Spleen (tissue), 13 donors: ENCODE measurements at places on chromosomes 3 and 15. TPM values are rescaled to one million over a fixed set of nuclear protein-coding genes. Genes with fewer than 3 reads are reported as not detected.
A peak's percentile ranks its signal among the peaks of the same experiment; 100 is the strongest.

IGSF11 gene
- 1.1 TPM for total RNA-seq

KCNH8 gene
- total RNA-seq, result 3.1 TPM

CHL1 gene
- total RNA-seq, result 13.4 TPM

GRCh38 chr3:124509884-124510283 is 220.4 kb upstream of the UMPS start:
- no peaks in the 10 kb centered on the region for H3K36me3 ChIP-seq
- H3K27ac ChIP-seq, result no peak overlapping the region
- no peak for DNase-seq
- no peaks in the 10 kb centered on the region for H3K4me1 ChIP-seq
- H3K27me3 ChIP-seq, result no peaks in the 10 kb centered on the region

DNA sequence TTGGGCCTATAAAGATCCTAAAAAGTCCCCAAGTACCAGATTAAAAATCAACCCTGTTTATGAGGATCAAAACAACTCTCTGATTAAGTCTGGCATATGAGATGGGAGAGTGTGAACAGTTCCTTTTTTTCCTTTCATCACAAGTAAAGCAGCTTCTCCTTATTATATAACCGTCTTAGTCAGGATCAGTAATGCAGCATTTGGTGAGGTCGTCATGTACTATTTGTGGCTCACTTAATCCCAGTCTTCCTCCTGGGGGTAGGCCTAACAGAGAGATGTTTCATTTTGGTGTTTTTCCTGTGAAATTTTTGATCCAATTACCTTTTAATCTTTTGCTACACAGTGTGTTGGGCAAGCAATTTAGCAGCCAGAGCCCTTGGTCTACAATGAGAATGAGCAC is 333.1 kb upstream of the KCNMB2 start:
- H3K27ac ChIP-seq, result no peak overlapping the region
- no peaks in the 10 kb centered on the region for H3K36me3 ChIP-seq
- no peak for DNase-seq
- H3K4me1 ChIP-seq, result peaks cover 9% of the 10 kb centered on the region
- H3K27me3 ChIP-seq, result no peaks in the 10 kb centered on the region

- no peaks in the 10 kb centered on the region for H3K36me3 ChIP-seq
- no peak overlapping the region for H3K27ac ChIP-seq
- H3K27me3 ChIP-seq, result no peaks in the 10 kb centered on the region
- no peak for DNase-seq
- no peak overlapping the region for H3K4me3 ChIP-seq
These were observed 381.9 kb upstream of the AGTR1 start for GRCh38 chr3:148315756-148316155.

DNA sequence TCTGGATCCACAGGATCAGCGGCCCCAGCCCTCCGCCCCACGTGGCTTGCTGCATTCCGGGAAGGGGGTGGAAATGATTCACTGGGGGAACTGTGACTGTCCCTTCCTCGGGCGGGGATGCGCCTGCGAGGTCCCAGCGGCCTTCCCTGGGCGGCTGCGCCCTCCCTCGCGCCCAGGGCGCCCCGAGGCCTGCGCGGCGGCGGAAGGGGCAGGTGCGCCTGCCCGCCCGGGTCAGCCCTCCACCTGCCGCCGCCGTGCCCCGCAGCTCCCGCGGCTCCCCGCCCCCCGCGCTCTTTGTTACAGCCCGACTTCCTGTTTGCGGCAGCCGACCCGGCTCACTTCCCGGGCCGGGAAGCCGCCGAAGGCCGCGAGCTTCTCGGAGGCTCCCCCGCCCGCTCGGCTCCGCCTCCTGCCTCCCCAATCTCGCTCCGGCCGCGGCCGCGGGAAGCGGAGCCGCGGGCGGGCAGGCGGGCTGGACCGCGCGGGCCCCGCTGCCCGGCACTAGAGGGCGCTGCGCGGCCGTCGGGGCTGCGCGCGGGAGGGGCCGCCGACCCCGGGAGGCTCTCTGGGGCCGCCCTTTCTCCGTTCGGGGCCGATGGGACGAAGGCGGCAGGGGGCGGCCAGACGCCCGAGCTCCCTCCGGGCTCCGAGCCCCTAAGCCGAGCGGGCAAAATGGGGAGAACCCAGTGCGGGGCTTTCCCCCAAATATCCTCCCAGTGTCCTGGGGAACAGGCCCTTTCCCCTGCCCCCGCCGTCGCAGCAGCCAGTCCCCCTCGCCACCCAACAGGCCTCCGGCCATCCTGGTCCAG is 11.5 kb upstream of the CHAC1 start:
- H3K27me3 ChIP-seq, result no peaks in the 10 kb centered on the region
- DNase-seq, result peak; percentile 95
- H3K27ac ChIP-seq, result peak overlapping the region; percentile 88

- H3K36me3 ChIP-seq, result peaks cover 25% of the 10 kb centered on the region
- DNase-seq, result no peak
- H3K4me1 ChIP-seq, result peaks cover 27% of the 10 kb centered on the region
- no peaks in the 10 kb centered on the region for H3K27me3 ChIP-seq
- no peak overlapping the region for H3K27ac ChIP-seq
These were observed 1.8 kb downstream of the ICE2 start for GRCh38 chr15:60477164-60477563.

GRCh38 chr3:95002438-95003046 is 939.7 kb downstream of the NSUN3 start:
- no peaks in the 10 kb centered on the region for H3K4me1 ChIP-seq
- H3K36me3 ChIP-seq, result no peaks in the 10 kb centered on the region
- no peak overlapping the region for H3K4me3 ChIP-seq
- DNase-seq, result no peak
- no peak overlapping the region for H3K27ac ChIP-seq

- H3K4me1 ChIP-seq, result peaks cover 6% of the 10 kb centered on the region
- no peak overlapping the region for H3K4me3 ChIP-seq
- no peak for DNase-seq
- no peaks in the 10 kb centered on the region for H3K36me3 ChIP-seq
These were observed 12.6 kb downstream of the ETV5 start for GRCh38 chr3:186096290-186096689.

GRCh38 chr3:133899311-133899710 is 3.6 kb upstream of the RAB6B start:
- no peaks in the 10 kb centered on the region for H3K36me3 ChIP-seq
- no peaks in the 10 kb centered on the region for H3K4me1 ChIP-seq
- no peak overlapping the region for H3K4me3 ChIP-seq
- no peaks in the 10 kb centered on the region for H3K27me3 ChIP-seq
- no peak overlapping the region for H3K27ac ChIP-seq

GRCh38 chr3:8532251-8532871 is 30.7 kb downstream of the LMCD1 start:
- no peak overlapping the region for H3K4me3 ChIP-seq
- H3K27me3 ChIP-seq, result no peaks in the 10 kb centered on the region
- H3K27ac ChIP-seq, result peak overlapping the region; percentile 15
- peaks cover 16% of the 10 kb centered on the region for H3K36me3 ChIP-seq
- no peak for DNase-seq
- H3K4me1 ChIP-seq, result peaks cover 14% of the 10 kb centered on the region

GRCh38 chr3:44906997-44907396 is 32.6 kb downstream of the TGM4 start:
- H3K36me3 ChIP-seq, result no peaks in the 10 kb centered on the region
- no peak overlapping the region for H3K4me3 ChIP-seq
- no peak for DNase-seq
- no peak overlapping the region for H3K27ac ChIP-seq
- H3K27me3 ChIP-seq, result no peaks in the 10 kb centered on the region

DNA sequence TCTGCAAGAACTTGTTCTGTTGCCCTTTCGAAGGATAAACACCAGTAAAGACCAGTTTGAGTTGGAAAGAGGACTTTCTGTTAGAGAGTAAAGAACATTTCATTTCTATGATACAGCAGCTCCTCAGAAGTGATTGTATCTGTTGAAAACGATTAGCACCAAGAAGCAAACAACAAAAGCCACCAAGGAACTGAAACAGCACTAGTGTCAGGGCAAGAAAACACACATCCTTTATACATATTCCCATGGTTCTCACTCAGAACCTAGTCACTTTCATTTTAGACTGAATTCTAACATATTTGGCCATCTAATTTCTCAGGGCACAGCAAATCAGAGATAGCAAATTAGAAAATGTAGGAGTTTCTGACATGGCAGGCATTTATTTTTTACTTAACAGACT is 116.1 kb downstream of the ATP1B3 start:
- no peak overlapping the region for H3K27ac ChIP-seq
- H3K36me3 ChIP-seq, result no peaks in the 10 kb centered on the region
- H3K4me1 ChIP-seq, result no peaks in the 10 kb centered on the region
- DNase-seq, result no peak
- H3K4me3 ChIP-seq, result no peak overlapping the region

- no peaks in the 10 kb centered on the region for H3K36me3 ChIP-seq
- no peak overlapping the region for H3K27ac ChIP-seq
- peaks cover 3% of the 10 kb centered on the region for H3K4me1 ChIP-seq
- H3K27me3 ChIP-seq, result peaks cover 3% of the 10 kb centered on the region
- DNase-seq, result no peak
- no peak overlapping the region for H3K4me3 ChIP-seq
These were observed 45.9 kb upstream of the SSR3 start for GRCh38 chr3:156600834-156601233.

GRCh38 chr3:96806341-96806740 is 8.1 kb upstream of the EPHA6 start:
- H3K4me1 ChIP-seq, result no peaks in the 10 kb centered on the region
- DNase-seq, result no peak
- H3K4me3 ChIP-seq, result no peak overlapping the region
- no peak overlapping the region for H3K27ac ChIP-seq
- H3K27me3 ChIP-seq, result no peaks in the 10 kb centered on the region
